ENCODE measurements at places on chromosomes 13 and 19.

DNA sequence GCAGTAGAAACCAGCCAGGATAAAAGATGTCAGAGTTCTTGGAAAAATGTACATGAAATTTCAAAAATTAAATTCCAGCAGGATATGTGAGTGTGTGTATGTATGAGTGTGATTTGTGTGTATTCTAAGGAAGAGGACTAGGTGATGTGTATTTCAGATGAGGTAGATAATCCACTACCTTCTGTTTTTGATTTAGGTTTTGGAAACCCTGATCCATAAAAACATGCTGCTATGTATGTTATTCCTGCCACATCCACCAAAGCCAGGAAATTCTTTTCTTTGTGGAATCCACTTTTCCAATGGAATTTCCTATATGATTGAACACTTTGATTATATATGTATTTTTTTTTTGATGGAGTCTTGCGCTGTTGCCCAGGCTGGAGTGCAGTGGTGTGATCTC, 276.9 kb downstream of the UQCRFS1 start:
- DNase-seq, result no peak

DNA sequence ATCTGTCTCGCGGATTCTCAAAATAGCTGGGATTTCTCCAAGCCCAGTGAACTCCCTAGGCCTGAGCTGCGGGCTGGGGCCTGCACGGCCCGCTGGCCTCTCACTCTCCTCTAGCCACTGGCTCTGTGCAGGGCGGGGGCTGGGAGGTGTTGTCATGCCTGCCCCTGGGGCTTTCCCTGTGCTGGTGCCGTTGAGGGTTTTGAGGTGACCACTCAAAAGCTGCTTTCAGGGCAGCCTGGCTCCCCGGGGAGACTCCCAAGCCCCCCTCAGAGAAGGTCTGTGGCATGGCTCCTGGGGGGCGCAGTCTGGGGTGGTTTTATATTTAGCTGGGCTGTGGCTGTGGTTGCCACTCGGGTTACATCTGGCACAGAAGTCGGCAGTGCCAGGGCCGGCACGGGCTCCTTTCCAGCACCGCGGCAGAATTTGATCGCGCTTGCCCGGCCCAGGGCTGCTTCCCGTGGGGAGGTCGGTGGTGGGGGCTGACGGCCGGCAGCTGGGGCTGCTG, 10.0 kb downstream of the NDUFB7 start:
- DNase-seq, result no peak

GRCh38 chr13:106296723-106297122, 238.7 kb downstream of the EFNB2 start:
- DNase-seq, result no peak

GRCh38 chr13:23617551-23618024, 47.4 kb downstream of the TNFRSF19 start:
- no peak for DNase-seq

DNA sequence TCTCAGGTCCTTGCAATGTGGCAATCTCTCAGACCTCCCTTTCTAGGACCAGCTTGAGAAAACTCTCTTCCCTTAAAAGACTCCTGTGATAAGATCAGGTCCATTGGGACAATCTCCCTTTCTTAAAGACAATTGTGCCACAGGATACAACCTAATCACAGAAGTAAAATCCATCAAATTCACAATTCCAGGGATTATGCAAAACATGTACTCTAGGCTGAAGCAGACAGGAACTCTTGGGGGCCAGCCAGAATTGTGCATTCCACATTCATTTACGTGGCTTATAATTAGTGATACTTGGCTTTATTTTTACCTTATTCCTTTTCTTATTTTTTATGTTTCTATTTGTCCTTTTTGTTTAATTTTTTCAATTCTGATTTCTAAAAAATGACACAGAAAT, 257.9 kb downstream of the KLF12 start:
- DNase-seq, result no peak

- no peak for DNase-seq
These were observed 11.7 kb upstream of the IRGC start for GRCh38 chr19:43704002-43704705.

- DNase-seq, result no peak
These were observed 391.6 kb downstream of the KCNRG start for GRCh38 chr13:50406831-50407230.

GRCh38 chr13:71461892-71462291, 405.1 kb downstream of the DACH1 start:
- DNase-seq, result no peak
